ENCODE measurements at places on chromosomes 13 and 19.

DNA sequence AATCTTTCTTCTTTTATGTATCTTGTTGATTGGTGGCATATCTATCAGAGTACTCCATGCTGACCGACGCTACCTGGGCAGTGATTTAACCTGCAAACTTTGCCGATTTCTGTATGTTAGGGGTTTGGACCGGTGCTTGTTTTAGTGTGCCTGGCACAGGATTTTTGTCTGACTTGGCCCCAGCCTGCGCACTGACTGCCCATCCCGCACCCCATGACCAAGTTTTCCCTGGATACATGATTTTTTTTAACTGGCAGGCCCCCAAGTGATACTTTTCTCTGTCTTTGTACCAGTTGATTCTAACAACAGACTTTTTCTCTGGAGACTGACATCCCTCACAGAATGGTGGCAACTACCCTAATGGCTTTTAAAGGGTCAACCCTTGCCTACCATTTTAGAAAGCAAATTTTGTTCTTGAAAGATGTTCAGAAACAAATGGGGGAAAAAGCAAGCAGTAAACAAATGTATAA, 69.0 kb upstream of the C1QTNF9B start:
- DNase-seq, result no peak

DNA sequence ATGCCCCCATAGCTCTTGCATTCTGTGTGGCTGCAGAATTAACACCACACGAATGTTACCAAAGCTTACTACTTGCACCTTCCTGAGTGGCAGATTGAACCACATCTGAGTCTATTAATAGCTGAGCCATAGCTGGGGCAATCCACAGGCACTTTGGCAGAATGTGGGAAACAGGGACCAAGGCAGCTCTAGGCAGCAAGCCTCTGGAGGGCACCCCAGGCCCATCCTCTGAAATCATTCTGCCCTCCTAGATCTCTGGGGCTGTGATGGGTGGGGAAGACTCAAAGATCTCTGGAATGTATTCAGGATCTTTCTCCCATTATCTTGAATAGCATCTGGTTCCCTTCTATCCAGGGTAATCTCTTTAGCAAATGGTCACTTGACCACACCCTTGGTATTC, 139.3 kb downstream of the TNFRSF19 start:
- DNase-seq, result no peak

DNA sequence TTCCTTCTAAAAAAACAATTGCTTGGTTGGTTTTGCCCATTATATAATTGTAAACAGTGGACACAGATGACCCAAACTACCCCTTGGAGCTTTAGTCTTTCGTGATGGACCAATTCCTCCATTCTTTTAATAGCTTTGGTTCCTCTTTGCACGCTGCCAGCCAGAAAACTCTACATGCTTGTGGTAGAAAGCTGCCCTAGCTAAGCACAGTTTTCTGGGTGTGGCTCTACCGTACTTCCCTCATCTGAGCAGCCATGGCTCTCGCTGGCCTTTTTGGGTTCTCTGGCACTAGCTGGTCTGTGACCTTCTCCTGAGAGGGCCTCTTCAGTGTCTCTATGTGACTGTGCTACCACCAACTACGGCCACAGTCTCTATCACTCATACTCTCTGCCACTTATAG, 29.9 kb upstream of the CEBPA start:
- DNase-seq, result no peak

- DNase-seq, result no peak
Observed at GRCh38 chr19:30361721-30362120, 10.5 kb upstream of the ZNF536 start.

GRCh38 chr13:73451221-73452029, 392.6 kb downstream of the KLF5 start:
- no peak for DNase-seq

DNA sequence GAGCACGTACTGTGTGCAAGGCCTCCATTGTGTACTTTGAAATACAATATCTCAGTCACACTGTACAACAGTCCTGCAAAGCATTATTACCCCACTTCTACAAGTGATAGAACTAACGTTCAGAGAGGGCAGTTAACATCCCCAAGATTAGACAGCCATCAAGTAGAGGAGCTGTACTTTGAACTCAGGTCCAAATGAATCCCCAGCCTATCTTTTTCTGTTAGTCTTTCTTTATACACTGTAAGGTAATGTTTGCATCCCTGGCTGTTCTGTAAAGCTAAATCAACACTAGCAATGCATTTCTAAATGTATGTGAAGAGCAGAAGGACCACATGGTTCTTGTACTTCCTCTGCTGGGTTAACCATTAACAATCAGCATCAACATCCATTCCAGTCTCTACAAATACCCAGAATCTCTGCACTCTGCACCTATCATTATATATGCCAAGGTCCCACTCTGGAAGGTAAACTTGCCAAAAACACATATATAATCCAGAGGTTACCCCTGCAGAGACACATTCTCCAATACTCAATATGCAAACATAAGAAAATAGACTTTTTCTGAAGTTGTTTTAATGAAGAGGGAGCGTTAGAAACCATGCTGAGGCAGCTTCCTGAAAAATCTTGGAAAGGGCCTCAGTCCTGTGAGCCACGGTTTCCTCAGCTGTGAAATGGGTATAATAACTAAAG, 182.3 kb downstream of the MZT1 start:
- DNase-seq, result no peak

DNA sequence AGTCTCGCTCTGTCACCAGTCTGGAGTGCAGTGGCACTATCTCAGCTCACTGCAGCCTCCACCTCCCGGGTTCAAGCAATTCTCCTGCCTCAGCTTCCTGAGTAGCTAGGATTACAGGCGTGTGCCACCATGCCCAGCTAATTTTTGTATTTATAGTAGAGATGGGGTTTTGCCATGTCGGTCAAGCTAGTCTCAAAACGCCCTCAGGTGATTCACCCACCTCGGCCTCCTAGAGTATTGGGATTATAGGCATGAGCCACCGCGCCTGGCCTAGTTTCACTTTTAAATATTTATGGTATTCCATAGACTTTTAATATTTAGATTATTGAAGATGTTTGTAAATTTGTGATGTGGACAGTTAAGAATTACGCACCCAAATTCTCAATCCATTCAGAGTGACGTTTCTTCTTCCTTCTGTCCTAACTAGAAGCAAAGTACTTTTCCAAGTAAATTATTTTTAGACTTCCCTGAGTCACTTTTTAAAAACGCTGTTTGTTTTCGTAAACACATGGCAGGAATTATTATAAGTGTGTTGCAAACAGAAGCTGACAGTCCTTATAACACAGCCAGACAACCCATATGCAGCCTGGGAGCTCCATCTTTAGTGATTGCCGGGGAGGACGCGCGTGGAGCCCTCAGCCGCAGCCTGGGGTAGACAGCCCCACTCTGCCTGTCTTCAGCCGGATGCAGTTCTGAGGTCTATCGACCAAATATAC, 131.7 kb downstream of the ATP11A start:
- no peak for DNase-seq

- no peak for DNase-seq
Observed at GRCh38 chr13:28356561-28357021, 138.3 kb downstream of the FLT1 start.

- DNase-seq, result no peak
Observed at GRCh38 chr13:48586591-48587103, 53.8 kb upstream of the RCBTB2 start.

GRCh38 chr13:50291611-50292010, 276.4 kb downstream of the KCNRG start:
- DNase-seq, result no peak

DNA sequence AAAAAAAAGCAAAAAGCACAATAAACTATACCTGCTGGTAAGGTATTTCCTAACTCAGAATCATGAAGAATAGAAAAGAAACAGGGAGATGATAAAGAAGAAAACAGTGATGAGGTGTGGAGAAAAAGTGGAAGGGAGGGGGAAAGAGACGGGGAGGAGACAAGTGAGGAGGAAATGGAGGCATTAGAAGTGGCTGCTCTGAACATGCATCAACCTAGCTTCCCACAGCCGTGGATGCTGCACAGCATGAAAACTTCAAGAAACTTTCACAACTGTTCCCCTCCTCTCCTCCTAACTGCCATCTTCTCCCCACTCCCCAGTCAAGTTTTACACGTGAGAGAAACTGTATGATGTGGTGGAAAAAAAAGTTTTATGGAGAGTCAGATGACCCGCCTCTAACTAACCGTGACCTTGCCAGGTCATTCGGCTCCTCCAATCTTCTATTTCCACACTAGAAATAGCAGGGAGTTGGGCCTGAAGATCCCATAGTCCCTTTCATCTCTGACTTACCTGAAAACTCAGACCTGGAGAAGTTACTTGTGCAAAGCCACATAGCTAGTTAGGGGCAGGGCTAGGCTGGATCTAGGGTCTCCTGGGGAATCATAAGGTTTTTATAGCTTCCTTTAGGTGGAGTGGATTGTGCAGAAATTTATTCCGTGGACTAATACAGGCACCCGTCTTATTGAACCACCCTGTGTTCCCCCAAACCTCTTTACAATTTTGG, 461.9 kb downstream of the KLF5 start:
- no peak for DNase-seq

- no peak for DNase-seq
Observed at GRCh38 chr13:75771226-75771625, 135.1 kb downstream of the LMO7 start.

- no peak for DNase-seq
Observed at GRCh38 chr19:28445826-28446225, 767.1 kb downstream of the UQCRFS1 start.

DNA sequence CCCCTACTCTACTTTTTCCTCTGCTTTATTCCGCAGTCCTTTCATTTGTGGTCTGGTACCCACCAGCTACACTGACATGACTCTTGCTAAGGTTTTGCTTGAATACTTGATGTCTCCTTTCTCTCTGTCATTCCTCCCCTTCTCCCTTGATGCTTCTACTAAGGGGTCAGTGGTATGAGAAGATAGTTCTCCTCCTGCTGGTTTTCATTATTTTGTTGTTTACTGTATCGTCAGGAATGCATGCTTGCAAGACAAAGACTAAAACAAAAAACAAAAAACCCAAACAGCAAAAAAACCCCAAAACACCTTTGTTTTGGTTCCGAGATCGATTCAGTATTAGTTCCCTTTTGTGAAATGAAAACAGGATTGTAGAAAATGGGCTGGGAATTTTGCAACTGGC, 59.5 kb downstream of the PCCA start:
- no peak for DNase-seq

DNA sequence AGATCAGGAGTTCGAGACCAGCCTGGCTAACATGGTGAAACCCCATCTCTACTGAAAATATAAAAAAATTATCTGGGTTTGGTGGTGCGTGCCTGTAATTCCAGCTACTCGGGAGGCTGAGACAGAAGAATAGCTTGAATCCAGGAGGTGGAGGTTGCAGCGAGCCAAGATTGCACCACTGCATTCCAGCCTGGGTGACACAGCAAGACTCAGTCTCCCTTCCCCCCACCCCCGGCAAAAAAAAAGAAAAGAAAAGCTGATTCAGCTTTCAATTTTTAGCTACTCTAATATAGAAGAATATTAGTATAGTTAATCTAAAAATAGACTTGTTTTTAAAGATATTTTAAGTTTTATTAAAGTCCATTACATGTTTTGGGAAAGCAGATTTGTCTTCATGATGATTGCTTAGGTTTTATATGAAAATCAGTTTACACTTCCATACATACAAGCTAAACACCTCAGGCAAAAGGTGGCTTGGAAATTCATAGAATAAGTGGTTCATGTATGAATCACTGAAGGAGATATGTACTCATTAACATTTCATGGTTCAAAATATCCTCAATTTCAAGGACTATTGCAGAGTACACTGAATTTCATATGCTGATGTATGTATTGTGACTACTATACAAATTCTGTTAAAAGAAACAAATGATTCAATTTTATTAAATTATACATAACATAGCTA, 165.2 kb downstream of the TDRD3 start:
- DNase-seq, result no peak

GRCh38 chr19:33621811-33622504, at the start of gene CHST8:
CHST8 (plus strand) TSS chr19:33621953; CDS start chr19:33689262, 67,309 bp downstream.
- DNase-seq, result no peak

DNA sequence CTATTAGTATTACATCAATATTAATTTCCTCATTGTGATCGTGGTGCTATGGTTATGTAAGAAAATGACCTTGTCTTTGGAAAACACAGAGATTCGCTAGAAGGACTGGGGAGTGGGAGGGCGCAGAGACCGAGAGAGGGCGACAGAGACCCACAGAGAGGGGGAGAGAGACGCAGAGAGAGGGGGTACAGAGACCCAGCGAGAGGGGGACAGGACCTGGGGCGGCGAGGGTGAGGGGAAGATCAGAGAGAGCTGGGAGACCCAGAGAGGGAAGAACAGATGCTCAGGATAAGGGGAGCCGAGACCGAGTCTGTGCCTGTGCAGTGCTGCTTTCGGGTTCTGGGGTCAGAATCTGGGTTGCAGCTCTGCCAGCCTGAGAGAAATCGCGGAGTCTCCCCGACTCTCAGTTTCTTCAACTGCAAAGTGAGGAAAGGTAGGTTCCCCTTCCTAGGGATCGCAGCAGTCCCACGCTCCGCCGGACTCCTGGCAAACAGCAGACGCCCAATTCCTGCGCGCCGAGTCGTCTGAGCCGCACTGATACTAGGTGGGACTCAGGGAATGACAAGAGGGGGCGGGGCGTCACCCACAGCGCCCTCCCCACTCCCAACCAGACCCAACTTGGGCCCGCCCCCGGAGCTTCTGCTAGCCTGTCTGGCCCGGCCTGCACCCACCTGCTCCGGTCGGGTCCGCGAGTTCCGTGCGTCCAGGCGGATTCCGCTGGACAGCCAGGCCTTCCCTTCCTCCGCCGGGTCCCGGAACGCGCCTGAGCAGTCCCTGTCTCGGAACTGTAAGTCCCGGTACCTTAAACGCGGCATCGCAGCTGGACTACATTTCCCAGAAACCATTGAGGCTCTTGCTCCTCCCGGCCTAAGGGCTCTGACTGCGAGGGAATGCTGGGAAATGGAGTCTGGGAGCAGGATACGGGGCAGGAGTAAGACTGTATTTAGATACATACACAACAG, 15.3 kb downstream of the IZUMO2 start:
- peak; percentile 51 for DNase-seq

- DNase-seq, result no peak
Observed at GRCh38 chr19:6987850-6988249, 33.4 kb downstream of the MBD3L2B start.

DNA sequence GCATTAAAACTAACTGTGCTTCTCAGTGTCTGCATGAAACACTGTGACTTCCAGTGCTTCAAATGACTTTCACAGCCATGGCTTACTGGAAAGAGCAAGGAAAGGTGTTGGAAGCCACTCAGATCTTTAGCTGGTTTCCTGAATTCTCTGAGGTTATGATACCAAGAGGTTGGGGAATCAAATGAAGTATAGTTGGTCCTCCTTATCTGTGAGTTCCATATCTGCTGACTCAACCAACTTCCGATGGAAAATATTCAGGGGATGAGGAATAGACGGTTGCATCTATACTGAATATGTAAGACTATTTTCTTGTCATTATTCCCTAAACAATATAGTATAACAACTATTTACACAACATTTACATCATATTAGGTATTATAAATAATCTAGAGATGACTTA, 32.4 kb downstream of the EPSTI1 start:
- no peak for DNase-seq

- no peak for DNase-seq
Observed at GRCh38 chr13:23506807-23507291, 63.4 kb upstream of the TNFRSF19 start.

Data from T-helper 22 cell (primary cell).